SJCRH30 (cell line): ENCODE measurements at places on chromosomes 6 and 20. TPM values are rescaled to one million over a fixed set of nuclear protein-coding genes. Genes with fewer than 3 reads are reported as not detected.

Gene C6orf15
- 2.3 and 3.4 TPM in 2 replicates for total RNA-seq

Gene INSM1
- 5.5 and 6.3 TPM in 2 replicates for total RNA-seq

Gene EPB41L1
- 6.7 and 8.0 TPM in 2 replicates for total RNA-seq

Gene HUS1B
- total RNA-seq, result 0.10 and 0.15 TPM in 2 replicates

Gene CRISP3
- total RNA-seq, result not detected in 2 replicates

Gene FAM209B
- total RNA-seq, result 0.20 TPM in 1 of 2 replicates, not detected in the other

Gene PERP
- total RNA-seq, result 5.4 and 5.7 TPM in 2 replicates

Gene GPR31
- not detected in 2 replicates for total RNA-seq
